NCI-H526 treated with DMSO at 0.1 percent for 48 hours (cell line): ENCODE measurements at places on chromosomes 1 and 21.

- no peak for DNase-seq
These were observed 5.2 kb downstream of the ID3 start for GRCh38 chr1:23554127-23554480.

DNA sequence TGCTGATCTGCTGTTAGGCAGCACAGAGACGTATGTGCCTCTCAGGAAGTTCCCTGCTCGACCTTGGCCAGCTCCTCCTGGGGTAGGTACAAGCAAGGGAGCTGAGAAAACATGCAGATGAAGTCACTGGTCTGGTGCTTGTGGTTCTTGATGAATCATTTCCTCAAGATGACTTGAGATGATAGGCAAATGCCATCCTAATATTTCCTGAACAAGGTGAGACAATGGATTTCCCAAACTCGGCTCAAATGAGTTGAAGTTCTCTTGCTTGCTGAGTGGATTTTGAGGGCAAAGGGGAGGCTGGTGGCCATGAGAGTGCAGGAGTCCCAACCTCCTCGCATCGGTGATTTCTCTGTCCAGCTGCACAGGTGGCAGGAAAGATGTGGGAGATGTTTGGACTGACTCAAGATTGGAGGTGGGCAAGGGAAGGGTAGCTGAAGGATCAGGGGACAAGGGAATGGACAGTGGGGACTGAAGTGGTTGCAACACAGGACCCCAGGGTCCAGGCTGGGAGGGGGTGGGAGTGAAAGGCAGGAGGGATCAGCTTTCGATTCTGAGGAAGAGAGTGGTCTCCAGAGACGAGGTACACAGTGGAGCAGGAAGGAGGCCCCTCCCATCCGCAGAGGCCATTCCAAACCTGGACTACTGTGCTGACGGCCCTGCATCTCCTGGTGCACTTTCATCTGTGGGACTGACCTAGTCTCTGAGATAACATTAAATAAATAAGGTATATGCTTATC, 63.9 kb downstream of the CAPN2 start:
- no peak for DNase-seq

DNA sequence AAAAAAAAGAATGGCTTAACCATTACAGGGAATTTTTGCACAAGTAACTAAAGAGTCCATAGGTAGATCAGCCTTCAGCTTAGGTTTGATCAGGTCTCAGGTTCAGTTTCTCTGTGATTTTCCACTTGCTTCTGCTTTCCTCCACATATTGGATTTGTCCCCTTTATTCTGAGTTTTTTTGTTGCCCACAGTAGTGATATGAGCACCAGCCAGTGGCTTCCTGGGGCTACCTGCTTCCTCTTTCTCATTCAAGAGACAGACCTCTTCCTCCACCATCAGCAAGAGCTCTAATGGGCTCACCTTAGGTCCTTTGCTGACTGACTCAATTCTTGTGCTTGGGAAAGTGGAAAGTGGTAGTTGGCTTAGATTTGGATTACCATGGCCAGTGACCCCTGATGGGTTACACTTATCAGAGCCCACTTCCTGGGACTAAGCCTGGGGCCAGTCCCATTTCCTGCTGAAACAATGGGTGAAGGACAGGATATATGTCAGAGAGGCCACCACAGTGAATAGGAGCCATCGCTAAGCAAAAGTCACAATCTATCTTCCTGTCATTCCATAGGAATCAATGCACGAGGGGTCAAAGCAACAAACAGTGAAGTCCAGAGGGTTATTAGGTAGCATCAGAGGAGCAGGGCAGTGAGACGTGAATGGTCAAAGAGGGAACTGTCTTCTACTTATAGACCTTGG, 12.8 kb upstream of the PLA2G2E start:
- no peak for DNase-seq

- no peak for DNase-seq
These were observed 760 bp upstream of the TINAGL1 start for GRCh38 chr1:31575369-31576140.

DNA sequence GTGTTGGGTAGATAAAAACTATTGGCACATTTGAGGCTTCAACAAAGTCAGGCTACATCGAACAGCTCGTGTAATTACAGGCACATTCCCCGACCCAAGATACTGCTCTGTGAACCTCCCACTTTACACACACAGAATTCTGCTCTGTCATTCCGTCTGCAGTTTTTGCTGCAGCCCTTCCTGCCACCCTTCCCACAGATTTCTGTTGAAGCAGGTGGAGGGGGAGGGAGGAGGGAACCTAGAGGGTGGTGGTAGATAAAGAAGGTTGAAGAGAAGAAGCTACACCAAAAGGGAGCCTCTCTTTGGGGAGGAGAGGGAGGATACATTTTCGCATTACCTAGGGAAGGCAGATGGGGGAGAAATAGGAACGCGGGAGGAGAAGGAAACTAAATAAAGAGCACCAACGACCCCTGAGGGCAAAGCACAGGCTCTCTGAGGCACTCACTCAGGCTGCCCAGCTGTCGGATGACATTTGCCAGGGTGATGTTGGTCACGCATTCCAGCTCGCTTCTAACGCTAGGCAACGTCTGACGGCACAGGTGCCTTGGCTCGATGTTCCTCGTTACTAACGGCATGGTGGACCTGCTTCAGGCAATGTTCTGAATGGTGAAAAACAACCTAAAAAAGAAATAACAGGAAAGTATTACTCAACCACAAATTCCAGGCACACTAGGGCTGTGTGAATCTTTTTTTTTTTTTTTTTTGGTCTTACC, 36.0 kb downstream of the GPR3 start:
- peak; percentile 7 for DNase-seq
